ENCODE measurements at places on chromosomes 3 and 15.

DNA sequence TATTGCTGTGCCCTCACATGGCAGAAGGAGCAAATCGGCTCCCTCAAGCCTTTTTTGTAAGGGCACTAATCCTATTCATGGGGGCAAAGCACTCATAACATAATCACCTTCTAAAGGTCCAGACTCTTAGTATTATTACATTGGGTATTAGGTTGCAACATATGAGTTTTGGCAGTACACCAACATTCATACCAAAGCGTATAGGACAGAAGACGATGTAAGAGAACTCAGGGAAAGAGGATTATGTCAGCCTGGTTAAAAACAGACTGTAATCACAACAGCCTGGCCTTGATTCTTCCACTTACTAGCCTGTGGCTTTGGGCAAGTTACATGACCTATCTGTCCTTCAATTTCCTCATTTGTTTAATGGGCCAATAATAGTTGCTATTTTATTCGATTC is 828.5 kb upstream of the NECTIN3 start:
- DNase-seq = no peak

DNA sequence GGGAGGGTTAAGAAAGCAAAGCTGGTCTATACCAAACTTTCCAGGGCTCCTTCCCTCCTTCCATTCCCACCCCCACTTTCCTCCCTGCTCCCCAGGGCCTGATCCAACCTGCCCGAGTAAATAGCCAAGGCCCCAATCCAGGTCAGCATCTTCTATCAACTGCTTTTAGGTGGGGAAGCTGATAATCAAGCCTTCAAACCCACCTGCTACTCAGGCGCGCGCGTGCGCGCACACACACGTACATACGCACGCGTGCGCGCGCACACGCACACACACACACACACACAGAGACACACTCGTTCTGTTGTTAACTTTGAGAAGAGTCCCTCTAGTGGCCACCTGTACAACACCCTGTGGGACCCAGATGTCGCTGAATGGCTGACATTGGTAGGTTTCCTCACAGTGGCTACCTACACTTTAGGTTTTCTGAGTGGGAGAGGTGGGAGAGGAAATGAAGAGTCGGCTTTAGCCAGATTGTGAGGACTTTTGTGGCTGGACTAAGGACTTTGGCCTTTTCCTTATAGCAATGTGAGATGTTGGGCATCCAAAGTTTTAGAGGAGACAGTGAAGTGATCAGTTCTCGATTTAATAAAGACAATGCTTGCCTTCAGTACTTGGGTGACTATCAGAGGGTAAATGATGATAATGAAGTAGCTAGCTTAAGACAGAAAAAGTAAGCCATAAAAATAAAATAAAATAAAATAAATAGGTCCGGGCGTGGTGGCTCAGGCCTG is 179.9 kb upstream of the C2CD4B start:
- DNase-seq = peak; percentile 72

- DNase-seq = no peak
These were observed 32.8 kb downstream of the MYH15 start for GRCh38 chr3:108477511-108478147.

DNA sequence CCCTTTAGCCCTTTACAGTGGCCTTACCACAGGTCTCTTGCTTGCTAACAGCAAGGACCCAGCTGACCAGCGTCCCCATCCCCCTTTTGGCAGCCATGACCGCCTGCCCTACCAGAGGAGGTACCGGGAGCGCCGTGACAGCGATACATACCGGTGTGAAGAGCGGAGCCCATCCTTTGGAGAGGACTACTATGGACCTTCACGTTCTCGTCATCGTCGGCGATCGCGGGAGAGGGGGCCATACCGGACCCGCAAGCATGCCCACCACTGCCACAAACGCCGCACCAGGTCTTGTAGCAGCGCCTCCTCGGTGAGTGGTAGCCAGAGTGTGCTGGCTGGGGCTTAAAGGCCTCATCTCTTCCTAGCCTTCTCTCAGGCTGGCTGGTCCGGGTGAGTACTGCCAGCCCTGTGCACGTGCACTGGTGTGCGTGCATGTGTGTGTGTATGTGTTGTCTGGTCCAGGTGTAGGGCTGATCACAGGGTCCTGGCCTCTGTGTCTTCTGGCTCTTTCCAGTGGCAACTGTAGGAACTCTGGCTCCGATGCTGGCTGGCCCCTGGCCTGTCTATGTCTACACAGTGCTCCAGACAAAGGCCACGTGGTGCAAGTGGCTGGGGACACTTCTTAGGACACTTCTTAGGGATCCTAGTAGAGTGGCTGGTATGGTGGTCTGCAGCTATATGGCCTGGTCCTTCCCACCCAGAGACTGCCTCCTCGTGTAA is 4.4 kb downstream of the CLK3 start:
- DNase-seq = no peak

DNA sequence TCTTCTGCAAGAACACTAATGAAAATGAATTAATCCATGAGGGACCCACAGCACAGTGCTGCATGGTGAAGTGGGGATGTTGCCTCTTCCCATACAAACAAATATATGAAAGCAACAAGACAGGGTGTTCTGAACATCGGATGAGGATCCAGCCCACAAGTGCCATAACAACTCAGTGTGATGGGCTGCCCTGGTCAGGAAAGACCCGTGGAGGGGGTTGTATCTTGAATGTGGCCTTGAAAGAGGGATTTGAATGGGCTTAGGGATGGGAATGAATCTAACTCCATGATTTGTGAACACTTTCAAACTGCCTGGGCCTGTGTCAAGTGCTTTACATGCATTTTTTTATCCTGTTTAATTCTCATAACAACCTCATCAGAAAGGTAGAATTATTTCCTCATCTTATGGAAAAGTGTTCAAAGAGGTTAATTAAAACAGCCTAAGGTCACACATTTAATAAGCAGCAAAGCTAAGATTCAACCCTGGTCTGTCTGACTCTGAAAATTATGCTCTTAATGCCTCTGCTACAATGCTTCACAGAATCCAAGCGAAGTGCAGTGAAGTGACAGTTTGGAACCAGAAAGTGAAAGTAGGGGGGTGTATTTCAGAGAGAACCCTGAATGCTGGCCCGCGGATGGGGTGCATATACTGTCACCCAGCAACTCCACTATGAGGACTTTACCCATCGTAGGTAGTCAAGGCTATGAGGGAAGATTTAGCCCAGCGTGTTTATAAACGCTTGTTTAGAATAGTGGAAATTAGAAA is 65.6 kb upstream of the HEG1 start:
- DNase-seq = no peak

DNA sequence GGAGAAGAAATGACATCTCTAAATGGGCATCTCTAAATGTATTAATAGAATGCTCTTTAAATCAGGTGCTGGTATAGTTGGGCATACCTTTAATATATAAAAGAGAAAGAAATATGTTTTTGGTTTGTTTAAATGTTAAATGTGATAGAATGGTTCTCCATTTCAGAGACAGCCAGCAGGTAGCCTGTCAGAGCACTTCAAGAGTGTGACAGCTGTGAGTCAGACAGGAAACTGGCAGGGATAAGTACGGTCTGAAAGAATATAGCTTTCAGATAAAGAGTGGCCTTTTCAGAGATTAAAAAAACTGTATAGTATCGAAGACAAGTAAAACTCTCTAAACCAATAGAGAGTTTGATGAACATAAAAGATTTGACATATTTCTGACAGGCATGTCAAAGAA is 654.1 kb downstream of the IGSF11 start:
- DNase-seq = no peak

- no peak for DNase-seq
These were observed 411.6 kb upstream of the BCHE start for GRCh38 chr3:166248784-166249183.

DNA sequence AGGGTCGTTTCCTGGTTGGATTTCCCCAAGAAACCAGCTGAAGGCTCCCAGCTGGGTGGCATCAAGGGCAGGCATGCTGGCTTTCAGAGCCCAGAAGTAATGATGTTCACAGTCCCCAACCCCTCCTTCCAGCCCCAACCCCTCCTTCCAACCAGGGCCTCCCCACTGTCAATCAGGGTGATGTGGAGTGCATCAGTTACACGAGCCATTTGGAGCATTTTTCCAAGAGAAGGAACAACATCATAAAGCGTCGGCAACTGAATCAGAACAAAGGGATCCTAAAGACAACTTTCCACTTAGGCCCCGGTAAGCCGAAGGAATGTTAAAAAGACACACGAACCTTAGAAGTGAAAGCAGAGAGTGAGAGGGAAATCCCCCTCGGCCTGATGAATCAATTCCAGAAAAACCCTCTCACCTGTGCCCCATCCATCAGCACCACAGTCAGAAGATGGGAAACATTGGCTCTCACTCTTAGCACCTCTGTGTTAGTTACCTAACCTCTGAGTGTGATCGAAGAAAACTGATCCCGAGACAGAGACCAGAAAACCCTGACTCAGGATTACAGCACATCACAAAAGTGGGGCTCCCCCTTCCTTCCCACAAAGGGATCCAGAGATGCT is 101.2 kb upstream of the WNT5A start:
- DNase-seq = no peak

DNA sequence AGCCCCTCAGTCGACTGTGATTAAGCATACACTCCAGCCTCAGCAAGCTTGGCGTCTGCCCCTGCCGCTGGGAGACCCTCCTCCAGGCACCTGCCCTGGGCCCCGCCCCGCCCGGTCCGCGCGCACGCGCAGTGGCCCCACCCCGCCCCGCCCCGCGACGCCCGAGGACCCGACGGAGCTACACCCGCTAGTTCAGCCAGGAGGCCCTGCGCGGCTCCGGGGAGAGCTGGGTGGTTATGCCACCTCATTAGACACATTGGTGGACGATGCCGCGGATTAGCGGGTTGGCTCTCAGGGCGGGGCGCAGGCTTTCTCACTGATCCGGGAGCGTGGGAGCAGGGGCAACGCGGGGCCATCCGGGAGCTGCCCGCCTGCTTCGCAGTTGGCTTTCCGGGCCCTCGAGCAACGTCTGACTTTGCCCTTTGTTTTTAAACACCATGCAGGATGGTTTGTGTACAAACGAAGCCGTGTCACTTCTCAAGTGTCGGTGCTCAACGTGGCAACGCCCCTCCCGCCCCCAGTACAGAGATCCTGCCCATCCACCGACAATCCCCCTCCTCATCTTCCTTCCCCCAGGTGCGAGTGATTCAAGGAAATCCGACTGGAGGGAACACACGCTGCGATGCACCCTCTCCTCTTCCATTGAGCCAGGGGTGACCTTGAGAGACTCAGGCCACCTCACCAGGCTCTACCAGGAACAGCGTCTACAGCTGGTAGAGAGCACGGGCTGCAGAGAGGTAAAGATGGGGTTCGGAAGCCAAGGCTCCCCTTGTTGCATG is 109.3 kb downstream of the SHQ1 start:
- no peak for DNase-seq

DNA sequence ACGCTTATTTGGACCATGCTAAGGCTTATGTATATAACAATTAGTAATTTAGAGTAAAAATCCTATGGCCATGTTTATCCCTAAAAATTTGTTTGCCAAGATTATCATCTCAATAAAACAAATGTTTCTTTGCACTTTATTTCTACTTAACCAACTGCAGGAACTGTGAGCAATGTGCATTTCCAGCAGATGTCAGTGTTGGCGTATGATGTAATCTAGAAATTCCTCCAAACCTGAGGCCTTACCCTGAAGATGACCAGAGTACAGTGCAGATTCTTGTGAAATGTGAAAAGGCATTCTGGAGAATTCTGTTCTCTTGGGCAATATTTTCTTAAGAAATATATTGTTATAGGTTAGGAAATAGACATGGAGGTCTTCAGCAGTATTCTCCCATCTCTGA is 205.9 kb downstream of the MBNL1 start:
- DNase-seq = peak; percentile 36

DNA sequence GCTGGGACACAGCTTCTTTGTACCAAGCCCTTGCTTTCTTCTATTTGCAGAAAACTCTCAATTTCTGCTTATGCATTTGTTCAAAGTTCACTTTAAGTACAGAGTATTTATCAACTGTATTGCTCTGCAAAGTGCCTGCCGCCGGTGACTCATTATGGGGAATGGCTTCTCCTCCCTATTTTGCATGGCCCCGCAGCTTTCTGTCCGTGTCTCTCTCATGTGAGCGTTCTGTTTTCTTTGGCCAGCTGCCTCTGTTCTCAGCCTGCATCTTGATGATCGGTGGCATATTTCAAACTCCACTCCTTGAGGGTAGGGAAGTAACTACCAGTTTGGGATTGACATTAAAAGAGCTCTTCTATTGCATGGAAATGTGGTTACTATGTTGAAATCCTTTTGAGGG is 28.6 kb upstream of the ST8SIA2 start:
- DNase-seq = no peak

DNA sequence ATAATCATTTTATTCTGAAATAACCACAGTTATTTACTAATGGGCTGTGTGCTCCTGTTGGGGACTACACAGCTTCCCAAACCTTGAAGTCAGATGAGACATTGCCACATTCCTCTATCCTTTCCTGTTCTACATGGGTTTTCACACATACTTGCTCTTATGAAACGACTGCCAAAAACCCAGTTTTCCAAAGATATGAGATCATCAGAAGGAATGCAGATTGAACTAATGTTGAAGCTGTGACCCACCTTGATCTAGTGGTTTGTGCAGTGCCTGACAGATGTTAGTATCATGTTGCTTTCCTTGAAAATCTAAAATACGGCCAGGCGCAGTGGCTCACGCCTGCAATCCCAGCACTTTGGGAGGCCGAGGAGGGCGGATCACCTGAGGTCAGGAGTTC is 144.6 kb downstream of the VGLL4 start:
- DNase-seq = no peak
